T-helper 2 cell treated with Interferon-gamma antibody and Interleukin-4, amounts not matched to agents 5 μg/mL and 100 μg/mL, for 36 hours (primary cell): ENCODE measurements at places on chromosomes 12 and 14.

DNA sequence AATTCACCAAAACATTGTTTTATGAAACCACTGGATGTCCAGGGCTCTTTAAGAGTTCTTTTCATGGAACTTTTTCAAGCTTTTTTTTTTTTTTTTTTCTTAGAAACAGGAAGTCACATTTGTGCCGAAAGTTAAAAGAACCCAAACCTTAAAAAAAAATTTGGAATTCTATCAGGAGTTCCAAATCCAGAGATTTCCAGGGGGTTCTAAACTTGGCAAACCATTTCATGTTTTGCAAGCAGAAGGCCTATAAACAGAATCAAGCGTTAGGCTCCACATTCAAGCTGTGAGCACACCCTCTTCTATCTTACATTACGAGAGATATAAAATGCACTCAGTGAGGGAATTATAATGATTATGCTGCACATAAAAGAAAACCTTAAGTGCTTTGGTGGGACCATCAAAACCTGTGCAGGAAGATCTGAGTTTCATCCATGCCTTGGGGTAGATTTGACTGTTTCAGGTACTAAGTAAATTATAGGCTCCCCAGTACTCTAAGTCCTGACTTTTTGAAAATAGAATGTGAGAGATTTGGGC, 154.8 kb upstream of the FAR2 start:
- no peak for DNase-seq

- no peak for DNase-seq
Measured at GRCh38 chr14:36054353-36055051, 122.0 kb downstream of the PTCSC3 start.

DNA sequence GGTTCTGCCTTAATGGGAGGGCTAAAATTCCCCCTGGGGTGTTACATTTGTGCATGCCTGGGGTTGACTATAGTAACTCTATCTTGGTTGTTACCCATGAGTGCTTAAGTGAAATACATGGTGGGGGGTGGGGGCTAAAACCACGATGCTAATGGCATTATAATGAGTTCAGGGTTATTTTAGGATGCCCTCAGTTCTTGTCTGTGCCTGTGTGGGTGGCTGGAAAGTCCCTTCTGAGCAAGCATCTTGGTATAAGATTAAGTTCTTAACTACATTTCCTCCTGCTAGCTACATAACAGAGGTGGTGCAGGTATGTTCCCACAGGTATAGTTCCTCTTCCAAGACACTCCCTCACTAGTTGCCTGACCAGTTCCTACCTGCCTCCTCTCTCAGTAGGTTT, 822.3 kb downstream of the LRFN5 start:
- no peak for DNase-seq

DNA sequence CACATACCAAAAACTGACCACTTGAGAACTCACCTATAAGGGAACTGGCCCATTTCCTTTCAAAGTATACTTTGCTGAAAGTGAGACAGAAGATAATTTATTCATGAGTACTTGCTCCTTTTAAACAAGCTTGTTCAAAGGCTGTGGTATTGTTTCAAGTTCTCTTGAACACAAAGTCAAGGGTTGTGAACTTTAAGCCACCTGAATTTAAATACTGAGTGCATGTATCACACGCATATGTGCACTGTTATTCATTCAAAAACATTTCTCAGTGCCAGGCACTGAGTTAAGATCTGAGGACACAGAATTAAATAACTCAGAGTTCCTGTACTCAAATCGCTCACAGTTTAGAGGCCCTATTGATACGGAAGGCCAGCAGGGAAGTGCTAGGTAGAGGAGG, 19.1 kb upstream of the LDHB start:
- DNase-seq, result no peak

GRCh38 chr12:123165537-123165936, 14.6 kb upstream of the PITPNM2 start:
- DNase-seq, result no peak

- no peak for DNase-seq
Measured at GRCh38 chr14:101194373-101195308, 291.1 kb upstream of the RTL1 start.

DNA sequence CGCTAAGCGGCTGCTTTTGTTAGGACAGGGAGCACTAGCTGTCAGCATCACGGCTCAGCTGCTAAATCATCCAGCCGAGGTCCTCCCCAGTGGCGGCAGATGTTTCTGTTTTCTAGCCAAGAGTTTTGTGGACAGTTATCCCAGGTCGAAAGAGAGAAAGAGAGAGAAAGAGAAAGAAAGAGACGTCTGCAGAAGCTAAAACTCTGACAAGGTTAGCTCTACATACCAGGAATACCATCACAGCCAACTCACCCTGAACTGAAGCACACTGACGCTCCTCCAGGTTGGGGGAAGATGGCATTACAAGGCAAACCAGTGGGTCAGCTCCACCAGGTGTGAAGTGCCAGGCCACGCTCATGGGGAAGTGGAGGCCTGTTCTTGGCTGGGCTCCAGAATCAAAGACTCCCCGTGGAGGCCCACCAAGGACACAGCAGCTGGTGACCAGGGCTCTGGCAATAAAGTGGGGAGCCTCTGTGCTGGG, 64.9 kb upstream of the DICER1 start:
- no peak for DNase-seq

DNA sequence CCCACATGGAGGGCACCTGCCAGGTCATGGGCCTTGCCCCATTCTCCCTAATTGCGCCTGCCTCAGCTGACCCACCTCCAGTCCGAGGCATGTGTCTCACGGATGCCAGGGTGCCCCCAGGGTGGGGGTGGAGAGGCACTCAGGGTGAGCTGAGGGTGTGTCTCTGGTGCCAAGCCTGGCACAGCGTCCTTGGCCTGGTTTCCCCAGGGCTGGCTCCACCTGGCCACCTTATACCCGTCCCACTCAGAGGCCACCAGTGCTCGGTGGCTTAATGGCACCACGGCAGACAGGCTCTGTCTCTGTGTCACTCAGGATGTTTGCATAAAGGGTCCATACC, 33.6 kb upstream of the TDRD9 start:
- no peak for DNase-seq

GRCh38 chr12:77992760-77993159, 162.1 kb downstream of the NAV3 start:
- no peak for DNase-seq

DNA sequence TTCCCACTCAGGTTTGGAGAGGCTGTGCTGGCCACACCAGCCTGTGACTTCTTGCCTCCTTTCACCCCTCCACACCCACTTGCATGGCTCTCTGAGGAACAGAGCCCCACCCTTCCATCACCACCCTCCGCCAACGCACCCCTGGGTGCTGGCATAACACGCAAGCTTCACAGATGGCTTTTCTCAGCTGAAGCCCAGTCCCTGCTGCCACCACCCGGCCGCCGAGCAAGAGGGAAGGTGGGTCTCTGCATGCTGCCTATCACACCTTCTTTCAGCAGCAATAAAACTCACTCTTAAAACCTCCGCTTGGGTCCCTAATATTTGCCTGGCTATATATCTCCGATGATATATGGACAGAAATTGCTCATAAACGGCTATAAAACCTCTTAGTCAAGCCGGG, 41.6 kb downstream of the SMUG1 start:
- DNase-seq, result no peak

DNA sequence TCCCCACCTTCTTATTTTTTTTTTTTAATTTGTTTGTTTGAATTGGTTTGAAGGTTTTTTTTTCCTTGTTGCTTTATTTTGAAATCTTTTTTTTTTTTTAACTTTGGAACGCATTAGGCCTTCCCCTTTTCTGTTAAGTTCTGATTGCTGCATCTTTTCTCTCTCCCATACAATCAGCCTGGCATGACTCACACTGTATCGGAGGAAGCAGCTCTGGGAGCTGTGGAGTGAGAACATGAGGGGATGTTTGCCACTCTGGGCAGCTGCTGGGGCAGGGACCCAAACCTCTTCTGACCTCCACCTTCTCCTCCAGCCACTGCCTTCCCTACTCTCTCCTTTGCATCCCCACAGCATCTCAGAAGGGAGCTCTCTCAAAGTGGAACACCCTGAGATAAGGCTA, 160.3 kb upstream of the FKBP4 start:
- no peak for DNase-seq

DNA sequence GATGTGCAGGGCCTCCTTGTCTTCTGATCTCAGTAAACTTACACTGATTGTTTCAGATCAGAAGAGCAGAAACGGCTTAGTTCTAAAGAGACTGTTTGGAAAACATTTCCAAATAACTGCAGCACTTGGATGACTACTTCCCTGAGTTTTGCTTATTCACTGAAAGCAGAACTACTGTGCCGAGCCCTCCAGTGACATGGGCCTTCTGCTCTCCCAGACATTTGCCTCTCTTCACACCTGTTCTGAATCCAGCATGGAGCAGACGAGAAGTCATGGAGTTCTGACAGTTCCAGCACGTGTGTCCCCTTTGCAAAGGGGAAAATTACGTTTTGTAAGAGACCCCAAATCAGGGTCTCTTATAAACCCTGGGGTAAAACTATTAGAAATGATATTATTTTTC, 31.4 kb downstream of the ETNK1 start:
- no peak for DNase-seq

GRCh38 chr12:113477171-113477841, 5.6 kb upstream of the LHX5 start:
- DNase-seq, result no peak

- DNase-seq, result no peak
Measured at GRCh38 chr12:62774794-62775193, 160.2 kb downstream of the PPM1H start.

- DNase-seq, result no peak
Measured at GRCh38 chr14:90523961-90524875, 127.4 kb downstream of the CALM1 start.

- no peak for DNase-seq
Measured at GRCh38 chr12:89943463-89943862, 234.8 kb upstream of the ATP2B1 start.

DNA sequence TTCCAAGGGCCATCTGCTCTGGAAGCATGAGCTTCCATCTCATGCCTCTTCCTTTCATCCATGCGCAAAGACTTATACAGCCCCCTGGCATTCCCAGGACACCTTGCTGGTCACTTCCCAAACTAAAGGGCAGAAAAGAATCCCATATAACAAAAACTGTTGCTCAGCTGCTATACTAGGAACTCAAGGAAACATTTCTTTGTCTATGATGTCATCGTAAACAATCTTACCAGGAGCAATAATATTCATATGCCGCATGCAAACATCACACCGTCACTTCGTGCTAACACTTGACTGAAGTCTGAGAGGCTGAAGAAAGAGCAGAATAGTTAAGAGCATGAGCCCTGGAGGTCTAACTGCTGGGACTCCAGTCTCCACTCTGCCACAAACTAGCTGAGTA, 50.5 kb upstream of the CDKN3 start:
- DNase-seq, result no peak

DNA sequence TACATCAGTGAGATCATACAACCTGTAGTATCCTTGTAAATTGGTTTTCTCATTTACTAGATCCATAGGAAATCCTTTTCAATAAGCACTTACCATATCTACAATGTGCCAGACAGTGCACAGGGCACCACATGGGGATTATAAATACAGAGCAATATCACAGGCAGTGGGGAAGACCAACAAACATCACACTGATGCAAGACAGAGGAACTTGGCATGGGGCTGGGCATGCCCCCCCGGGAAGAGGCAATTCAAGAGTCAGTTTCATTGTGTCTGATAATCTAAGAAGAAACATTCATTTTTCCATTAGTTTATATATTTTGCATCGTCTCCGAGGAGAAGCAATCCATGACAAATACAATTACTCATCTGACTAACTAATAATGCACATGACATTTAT, 16.2 kb downstream of the NT5DC3 start:
- DNase-seq, result no peak

DNA sequence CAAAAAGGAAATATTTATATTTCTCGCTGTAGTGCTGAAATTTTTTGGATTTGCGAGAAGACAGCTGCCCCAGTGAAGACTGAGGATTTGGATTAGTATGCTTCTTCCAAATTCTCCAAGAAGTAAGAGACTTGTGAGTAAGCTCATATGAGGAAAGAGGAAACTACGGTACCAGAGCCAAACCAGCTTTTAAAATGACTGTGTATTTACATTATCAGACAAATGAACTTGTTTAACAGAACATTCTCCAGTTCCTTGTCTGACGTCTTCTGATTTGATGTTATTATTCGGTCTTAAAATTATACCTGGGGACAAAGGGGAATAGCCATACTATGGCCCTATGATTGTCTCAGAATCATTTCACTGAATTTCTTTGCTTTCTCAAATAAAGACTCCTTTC, 8.0 kb downstream of the CLEC12B start:
- DNase-seq, result no peak

GRCh38 chr12:30902001-30902400, 24.5 kb upstream of the TSPAN11 start:
- no peak for DNase-seq

- DNase-seq, result peak; percentile 7
Measured at GRCh38 chr12:51171884-51172514, 936 bp downstream of the TFCP2 start.

DNA sequence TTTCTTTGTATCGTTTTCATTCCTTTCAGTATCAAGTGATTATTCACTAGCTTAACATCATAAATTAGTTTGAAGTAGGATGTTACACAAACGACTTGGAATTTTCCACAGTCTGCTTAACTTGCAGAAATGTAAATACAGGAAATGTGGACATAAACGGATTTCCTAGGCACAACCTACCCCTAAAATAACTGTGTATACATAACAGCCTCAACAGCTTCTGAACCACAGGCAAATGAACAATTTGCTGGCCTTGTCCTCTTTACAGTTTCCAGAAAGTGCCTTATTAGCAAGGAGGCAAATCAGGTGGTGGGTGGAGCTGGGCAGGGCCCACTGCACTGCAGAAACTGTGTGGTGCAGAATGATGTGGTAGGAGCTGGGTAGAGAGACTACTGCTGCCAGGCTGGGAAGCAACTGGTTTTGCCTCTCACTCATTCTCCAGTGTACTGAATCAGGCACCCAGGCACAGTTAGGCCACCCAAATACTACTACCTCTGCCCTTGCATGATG, 14.1 kb downstream of the DRAM1 start:
- DNase-seq, result no peak

DNA sequence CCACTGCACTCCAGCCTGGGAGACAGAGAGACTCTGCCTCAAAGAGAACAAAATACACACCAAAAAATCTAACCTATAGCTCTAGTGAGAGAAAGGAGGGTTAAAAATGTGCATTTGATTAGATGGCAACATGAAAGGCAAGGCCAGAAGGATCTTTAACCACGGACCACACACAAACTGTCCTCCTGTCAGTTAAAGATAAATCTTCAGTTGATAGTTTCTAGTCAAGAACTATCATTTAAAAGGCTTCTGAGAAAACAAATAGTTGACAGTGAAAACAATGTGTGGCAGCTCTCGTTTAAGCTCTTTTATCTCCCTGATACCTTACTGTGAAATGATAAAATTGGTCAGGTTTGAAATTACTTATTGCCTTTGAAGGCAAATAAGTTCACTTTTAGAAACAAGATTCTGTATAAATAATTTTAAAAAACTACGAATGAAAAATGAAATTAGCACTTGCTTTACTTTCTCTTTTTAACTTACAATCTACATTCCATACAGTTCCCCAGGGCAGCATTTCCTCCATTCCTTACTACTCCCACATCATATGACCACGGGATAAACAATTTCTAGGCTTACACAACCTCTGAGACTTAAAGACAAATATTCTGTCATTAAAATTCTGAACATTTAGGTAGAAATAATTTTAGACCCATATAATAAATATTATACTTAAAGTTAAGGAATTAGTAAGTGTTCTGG, 71.4 kb upstream of the GNPNAT1 start:
- DNase-seq, result no peak
